ENCODE measurements at places on chromosomes 6 and 20.

- DNase-seq: no peak
Measured at GRCh38 chr20:25408170-25408547, 686 bp downstream of the GINS1 start.

GRCh38 chr6:143579703-143580102 lies 68.2 kb upstream of the FUCA2 start:
- no peak for DNase-seq

- no peak for DNase-seq
Measured at GRCh38 chr6:93621442-93621841, 202.1 kb upstream of the EPHA7 start.

GRCh38 chr6:28729501-28730402 lies 194.0 kb downstream of the TRIM27 start:
- no peak for DNase-seq

DNA sequence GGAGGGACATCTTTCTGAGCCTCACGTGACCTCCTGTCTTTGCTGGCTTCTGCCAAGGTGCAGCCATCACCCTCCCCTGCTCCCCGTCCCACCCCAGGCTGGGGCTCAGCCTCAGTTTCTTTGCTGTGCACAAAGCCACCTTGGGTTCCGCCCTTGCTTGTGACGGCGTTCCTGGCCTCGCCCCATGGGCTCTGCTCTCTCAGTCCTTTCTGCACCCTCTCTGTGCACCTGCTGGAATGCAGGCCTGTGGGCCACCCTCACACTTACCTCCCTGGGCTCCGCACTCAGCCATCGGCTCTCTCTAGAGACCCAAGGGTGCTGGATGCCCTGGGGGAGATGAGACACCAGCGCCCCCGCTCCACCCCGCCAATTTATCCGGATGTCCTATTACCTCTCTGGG lies 28.3 kb downstream of the BANF2 start:
- no peak for DNase-seq

DNA sequence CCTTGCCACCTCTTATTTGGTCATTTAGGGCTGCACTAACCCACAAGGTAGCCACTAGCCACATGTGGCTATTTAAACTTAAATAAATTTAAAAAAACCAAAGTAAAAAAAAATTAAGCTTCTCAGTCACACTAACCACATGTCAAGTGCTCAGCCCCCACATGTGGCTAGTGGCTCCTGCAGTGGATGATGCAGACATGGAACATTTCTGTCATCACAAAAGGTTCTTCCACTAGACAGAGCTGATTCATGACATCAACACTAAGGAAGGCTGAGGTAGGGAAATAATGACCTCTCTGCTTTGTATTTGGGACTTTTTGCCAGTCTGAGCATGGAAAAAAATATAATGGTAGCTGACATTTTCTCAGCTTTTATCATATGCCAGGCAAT lies 173.0 kb upstream of the FERMT1 start:
- DNase-seq: no peak

DNA sequence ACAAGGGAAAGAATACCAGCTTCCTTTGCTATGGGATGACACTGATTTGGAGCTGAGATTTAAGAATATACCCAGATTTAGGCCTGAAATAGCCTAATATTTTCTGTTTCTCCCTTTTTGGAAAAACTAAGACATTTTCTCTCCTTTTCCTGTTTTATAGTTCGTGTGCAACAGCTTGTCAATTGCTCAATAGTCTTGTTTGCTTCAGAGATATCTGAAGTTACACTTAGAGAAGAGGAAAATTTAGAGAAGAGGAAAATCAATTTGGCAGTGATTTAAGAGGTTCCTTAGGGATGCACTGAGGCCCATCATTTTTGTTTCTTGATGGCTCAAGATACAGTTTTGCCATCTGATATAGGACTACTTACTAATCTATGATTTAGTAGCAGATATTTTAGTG lies 398.6 kb downstream of the RFPL4B start:
- DNase-seq: no peak

DNA sequence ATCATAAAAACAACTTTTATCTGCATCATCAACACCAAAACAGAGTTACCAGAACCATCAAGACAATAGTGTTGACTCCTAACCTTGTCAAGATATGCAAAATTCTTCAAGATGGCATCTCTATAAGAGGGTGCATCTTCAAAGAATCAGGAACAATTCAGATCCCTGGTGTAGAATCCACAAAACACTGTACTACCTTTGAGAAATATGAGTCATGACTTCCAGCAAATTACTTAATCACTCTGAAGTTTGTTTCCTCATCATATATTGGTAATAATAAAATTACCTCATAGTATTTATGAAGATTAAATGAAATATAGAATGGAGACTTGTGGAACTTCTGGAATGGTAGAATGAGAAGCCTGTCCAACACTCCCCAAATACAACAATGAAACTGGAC lies 221.3 kb upstream of the SUPT3H start:
- DNase-seq: no peak

GRCh38 chr20:2794866-2795447 lies 5.5 kb downstream of the CPXM1 start:
- no peak for DNase-seq

DNA sequence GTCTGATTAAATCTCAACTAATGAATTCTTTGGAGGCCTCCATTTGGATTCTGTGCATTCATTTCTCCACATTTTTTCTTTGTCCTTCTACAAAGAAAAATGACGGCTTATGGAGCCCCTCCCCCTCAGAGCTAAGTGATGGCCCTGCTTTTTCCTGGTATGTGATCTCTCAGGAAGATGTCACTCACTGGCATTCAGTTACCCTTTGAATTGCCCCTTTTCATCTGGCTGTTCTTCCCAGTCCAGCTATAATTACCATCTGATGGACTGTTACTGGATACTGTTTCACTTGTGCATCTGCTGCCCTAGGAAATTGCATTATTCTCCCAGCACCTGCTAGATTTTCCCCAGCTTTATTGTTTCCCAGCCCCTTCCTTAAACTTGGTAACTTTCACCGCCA lies 151.9 kb downstream of the CFAP61 start:
- no peak for DNase-seq

- no peak for DNase-seq
Measured at GRCh38 chr20:56953048-56953586, 313.3 kb downstream of the BMP7 start.

GRCh38 chr6:6438286-6438685 lies 117.8 kb upstream of the F13A1 start:
- DNase-seq: no peak

GRCh38 chr20:44282192-44282591 lies 28.8 kb downstream of the FITM2 start:
- DNase-seq: no peak

- no peak for DNase-seq
Measured at GRCh38 chr6:3193102-3193849, 34.2 kb downstream of the TUBB2B start.

GRCh38 chr20:20744170-20744725 lies 31.8 kb upstream of the RALGAPA2 start:
- no peak for DNase-seq

GRCh38 chr6:3746119-3746691 lies 5.3 kb downstream of the PXDC1 start:
- no peak for DNase-seq

GRCh38 chr6:45375449-45375848 lies 2.3 kb downstream of the SUPT3H start:
- DNase-seq: no peak

DNA sequence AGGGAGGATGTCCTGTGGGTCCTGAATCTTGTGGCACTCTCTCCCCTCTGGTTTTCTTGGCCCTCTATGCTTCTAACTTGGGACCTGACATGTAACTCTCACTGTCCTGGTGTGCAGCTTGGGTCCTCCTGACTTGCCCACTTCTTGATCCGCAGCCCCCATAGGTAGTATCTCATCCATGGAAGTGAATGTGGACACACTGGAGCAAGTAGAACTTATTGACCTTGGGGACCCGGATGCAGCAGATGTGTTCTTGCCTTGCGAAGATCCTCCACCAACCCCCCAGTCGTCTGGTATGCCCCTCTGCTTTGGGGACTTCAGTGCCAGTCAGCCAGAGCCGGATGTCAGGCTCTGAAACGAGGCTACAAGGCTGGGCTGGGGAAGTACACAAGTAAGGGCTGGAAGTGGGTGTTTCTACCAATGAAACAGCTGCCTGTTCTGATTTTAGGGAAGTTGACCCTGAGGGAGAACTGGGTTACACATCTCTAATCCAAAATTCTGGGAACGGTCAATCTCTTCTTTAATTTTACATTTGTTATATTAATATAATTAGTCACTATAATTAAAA lies 641 bp downstream of the DBNDD2 start:
- DNase-seq: no peak

GRCh38 chr20:1674990-1675780 lies 17.6 kb upstream of the SIRPG start:
- no peak for DNase-seq

GRCh38 chr6:28488916-28489365 lies 26.7 kb downstream of the GPX6 start:
- peak; percentile 83 for DNase-seq

DNA sequence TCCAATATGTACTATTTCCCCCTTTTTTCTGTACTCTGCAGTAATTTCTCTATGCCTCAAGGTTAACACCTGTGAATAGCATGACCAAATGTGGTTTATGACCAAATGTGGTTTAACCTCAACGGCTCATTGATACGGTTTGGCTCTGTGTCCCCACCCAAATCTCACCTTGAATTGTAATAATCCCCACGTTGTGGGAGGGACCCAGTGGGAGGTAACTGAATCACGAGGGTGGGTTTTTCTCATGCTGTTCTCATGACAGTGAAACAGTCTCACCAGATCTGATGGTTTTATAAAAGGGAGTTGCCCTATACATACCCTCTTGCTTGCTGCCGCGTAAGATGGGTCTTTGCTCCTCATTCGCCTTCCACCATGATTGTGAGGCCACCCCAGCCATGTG lies 18.7 kb downstream of the DEK start:
- no peak for DNase-seq

- no peak for DNase-seq
Measured at GRCh38 chr6:170211404-170212025, 79.4 kb downstream of the DLL1 start.

- peak; percentile 97 for DNase-seq
Measured at GRCh38 chr6:10451828-10452509, 37.1 kb upstream of the TFAP2A start.

- no peak for DNase-seq
Measured at GRCh38 chr6:15911753-15912504, 217.0 kb upstream of the MYLIP start.

GRCh38 chr20:44642203-44643153 lies 9.0 kb downstream of the ADA start:
- DNase-seq: peak; percentile 72

GRCh38 chr20:31573555-31574321 lies 31.4 kb upstream of the ID1 start:
- no peak for DNase-seq

GRCh38 chr6:75094614-75095200 lies 111.1 kb downstream of the COL12A1 start:
- DNase-seq: peak; percentile 16

DNA sequence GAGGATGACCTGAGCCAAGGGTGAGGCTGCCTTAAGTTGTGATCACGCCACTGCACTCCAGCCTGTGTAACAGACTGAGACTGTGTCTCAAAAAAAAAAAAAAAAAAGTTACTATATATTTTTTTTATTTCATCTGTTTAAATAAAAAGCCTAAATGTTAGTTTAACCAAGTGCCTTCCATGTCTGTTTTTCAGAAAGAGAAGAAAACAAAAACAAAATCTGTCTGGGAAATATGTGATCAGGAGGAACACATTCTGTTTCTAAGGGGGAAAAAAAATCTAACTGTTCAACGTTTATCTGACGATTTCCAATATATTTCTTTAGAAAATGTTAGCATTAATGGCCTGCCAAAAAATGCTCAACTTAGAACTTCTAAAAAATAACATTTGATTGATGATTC lies 147.0 kb downstream of the IPCEF1 start:
- no peak for DNase-seq

- peak; percentile 93 for DNase-seq
Measured at GRCh38 chr20:4666001-4666479, 55.7 kb upstream of the PRND start.

DNA sequence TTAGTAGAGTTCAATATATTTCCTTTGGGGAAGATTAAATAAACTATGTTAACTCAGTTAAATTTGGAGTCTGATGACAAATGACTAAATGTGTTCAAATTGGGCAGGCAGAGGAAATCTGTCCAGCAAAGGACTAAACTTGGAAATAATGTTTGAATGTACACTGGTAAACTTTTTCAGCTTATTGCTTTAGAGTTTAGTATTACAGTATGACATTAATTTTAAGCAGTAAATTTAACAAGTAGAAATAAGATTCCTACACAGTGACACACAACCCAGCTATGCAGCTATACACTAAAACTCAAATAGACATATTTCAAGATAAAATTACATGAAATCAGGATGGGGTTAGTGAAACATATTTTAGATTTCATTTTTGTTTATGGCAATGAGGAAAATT lies 42.6 kb upstream of the HDGFL1 start:
- DNase-seq: no peak

DNA sequence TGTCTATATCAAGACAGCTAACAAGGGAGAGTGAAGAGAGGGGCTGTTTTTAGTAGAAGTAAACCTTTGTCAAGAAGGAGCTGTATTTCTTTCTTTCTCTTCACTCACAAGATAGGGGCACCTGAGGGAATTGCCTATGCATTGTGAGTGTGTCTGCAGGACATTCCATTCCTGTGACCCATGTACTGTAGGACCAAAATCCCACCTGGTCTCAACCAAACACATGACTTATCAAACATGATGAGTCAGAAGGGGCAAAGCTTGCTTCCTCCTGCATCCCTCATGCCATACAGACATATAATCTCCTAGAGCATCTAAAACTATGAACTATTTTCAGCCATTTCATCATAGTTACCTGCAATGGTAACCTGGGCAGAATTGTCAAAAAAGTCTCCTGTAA lies 21.8 kb downstream of the PKHD1 start:
- no peak for DNase-seq

GRCh38 chr6:18160911-18161310 lies 5.7 kb downstream of the KDM1B start:
- DNase-seq: no peak

DNA sequence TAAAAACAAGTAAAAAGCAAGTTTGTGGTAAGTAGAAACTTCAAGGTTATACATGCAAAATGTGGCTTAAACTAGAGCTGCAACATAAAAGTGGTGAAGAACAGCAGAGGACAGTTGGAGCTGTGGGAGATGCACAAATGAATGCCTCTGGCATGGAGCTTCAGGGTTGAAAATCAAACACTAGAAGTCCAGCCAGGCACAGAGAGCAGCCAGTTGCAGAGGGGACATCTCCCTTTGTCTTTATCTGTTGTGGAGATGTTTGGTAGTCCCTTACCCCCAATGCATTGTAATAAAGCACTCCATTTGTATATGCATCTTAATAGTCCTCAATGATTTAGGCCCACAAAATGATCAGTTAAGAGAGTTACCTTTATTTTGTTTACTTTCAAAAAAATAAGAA lies 73.1 kb upstream of the C20orf144 start:
- DNase-seq: no peak
